ENCODE measurements at places on chromosomes 3 and 15. TPM values are rescaled to one million over a fixed set of nuclear protein-coding genes. Genes with fewer than 3 reads are reported as not detected.

The GOLGA8H gene
- 1.5 TPM for total RNA-seq

The SLC22A14 gene
- total RNA-seq = 0.13 TPM

The CFAP20DC gene
- 4.0 TPM for total RNA-seq

The MME gene
- total RNA-seq = 1.6 TPM

The LRRIQ4 gene
- total RNA-seq = not detected

The GATA2 gene
- 74.6 TPM for total RNA-seq

The PP2D1 gene
- not detected for total RNA-seq

The TMCO5A gene
- total RNA-seq = not detected

The STRC gene
- total RNA-seq = not detected

The GPR149 gene
- not detected for total RNA-seq

The CPA3 gene
- not detected for total RNA-seq

The CCDC13 gene
- total RNA-seq = 0.82 TPM

The COL6A5 gene
- total RNA-seq = not detected

Measured in Panc1 (cell line).